ENCODE measurements at places on chromosomes 5 and 9.

GRCh38 chr5:149419859-149420544 is 40.9 kb upstream of the IL17B start:
- no peak for DNase-seq

DNA sequence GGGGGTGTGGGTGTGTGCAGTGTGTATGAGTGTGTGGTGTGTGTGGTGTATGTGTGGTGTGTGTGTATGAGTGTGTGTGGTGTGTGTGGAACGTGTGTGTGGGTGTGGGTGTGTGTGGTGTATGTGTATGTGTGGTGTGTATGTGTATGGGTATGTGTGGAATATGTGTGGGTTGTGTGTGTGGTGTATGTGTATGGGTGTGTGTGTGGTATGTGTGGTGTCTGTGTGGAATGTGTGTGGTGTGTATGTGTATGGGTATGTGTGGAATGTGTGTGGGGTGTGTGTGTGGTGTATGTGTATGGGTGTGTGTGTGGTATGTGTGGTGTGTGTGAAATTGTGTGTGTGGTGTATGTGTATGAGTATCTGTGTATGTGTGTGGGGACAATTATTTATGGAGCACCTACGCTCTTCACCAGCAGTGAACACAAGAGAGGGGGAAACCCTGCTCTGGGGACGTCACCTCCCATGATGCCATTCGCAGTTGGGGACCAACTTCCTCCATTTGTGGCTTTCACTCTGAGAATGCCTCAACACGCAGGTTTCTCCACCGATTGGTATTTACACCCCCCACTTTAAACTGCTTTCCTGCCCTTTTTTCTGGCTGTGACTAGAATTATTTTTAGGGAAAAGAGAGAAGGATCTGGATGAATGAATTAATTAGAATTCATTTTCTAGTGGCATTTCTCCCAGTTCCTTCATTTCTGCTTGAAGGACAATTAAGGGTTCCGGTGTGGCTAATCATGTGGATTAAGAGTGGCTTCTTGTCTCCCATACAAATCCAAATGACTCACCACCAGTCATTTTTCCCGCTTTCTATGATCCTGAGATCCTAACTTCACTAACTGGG is 238.1 kb downstream of the ROR2 start:
- peak; percentile 62 for DNase-seq

DNA sequence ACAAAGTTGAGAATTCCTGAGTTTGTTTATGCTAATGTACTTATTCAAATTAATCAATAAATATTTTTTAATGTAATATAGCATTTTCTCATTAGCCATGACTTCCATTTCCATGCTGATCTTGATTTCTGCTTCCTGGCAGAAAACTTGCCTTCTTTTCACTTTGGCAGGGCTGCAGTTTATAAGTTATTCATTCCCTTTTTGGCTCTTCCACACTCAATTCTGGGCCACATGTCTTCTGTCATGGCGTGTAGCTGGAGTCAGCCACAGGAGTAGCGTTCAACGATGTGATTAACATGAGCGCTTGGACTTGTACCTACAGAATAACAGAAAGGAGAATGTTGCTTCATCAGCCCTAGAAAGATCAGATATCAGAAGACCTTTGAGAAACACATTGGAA is 172.9 kb downstream of the CFAP90 start:
- no peak for DNase-seq

DNA sequence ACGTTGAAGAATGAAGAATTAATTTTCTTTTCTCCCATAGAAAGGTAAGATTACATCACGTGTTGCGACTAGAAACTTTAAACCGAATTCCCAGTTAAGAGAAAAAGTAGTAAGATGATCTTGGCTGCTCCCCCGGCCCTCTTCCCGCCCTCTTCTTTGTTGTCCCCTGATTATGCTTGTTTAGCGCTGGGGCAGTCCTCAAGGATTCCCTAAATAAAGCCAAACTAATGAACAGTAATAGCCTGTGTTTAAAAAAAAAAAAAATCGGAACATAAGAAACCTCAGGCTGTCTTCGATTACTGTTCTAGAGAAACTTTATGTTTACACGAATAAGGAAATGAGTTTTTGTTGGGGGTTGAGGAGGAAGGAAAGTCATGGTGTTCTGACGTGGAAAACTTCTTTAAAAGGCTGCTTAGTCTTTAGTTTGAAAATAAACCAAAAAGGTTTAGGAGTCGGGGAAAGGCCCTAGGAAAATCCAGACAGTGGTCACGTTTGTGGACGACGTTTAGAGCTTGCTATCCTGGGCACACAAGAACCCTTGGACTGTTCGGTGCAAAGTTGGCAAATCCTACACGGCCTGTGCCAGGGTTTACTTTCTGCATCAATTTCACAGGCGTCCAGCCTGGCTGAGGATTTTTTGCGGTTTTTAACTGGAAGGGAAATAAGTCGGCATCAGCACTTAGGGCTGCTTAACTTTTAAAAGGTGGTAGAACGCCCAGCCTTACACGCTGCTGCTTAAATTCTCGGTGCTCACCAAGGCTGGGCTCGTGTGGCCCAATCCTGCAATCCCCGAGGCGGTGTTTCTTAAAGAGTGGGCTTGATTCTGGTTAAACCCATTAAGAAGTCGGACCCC is 1.1 kb upstream of the MAT2B start:
- DNase-seq = peak; percentile 12

Data from T-cell (primary cell).